CD4-positive, alpha-beta T cell treated with Interleukin-17A for 1 hour (primary cell): ENCODE measurements at places on chromosomes 4 and X.
A peak's percentile ranks its signal among the peaks of the same experiment; 100 is the strongest.

DNA sequence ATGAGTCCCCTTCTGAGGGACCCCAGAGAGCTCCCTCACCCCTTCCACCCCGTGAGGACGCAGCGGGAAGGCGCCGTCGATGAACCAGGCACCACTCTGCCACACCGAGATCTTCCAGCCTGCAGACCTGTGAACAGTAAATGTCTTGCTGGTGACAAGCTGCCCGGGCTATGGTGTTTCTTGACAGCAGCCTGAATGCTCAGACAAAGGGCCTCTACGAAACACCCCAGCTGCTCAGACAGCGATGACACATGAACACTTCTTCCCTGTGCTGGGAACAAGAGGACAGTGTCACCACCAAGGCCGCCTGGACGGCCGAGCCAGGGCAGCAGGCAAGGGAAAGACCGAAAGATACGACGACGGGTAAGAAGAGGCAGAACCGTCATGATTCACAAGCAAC, 30.6 kb upstream of the GTPBP6 start:
- no peak for DNase-seq

DNA sequence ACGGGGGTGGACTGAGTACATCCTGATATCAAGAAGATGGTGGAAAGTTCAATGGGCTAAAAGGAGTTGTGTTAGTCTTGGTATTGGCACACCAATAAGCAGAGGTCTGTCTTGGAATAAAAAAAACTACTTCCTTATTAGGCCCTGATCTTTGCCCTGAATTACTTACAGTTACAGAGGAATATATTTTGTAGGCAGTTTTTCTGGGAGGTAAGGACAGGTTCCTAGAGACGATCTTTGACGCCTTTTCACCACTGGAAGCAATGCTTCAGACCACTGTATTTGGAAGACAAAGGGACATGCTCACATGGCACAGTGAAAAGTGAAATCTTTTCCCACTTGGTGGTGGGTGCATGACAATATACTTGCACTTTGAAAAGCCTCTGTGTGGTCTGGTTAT, 618 bp upstream of the XK start:
- DNase-seq = no peak

DNA sequence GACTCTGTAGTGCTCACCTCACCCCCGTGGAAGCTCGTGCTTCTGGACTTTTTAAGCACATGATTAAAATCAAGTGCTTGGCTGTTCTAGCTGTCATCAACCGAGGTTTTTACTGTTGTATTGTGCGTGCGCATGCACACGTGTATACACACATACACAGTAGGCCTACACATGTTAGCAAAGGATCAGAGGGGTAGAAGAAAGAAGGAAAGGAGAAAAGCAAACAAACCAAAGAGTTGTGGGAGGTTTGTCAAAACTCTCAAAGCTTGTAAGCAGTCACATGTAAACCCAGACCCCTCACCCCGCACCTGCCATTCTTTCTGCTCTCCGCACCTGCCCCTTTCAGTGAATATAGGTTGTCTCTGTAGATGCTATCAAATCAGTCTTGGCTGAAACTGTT, 311.8 kb downstream of the HS3ST1 start:
- no peak for DNase-seq

DNA sequence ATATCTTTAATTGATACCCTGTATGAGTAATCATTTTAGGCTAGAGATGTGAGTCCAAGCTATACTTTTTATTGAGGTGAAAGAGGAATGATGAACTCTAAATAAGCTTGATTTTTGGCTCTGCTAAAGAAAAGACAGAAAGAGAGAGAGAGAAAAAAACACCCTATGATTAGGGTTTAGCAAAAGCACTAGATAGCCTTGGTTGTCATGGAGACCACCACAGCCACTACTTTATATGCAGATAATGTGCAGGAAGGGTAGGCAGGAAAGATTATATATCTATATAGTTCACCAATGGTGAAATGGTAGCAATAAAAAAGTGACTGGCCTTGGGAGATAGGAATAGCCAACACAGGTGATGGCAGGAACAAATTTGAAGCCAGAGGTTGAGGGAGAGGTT, 69.9 kb upstream of the CAMK2D start:
- DNase-seq = no peak

DNA sequence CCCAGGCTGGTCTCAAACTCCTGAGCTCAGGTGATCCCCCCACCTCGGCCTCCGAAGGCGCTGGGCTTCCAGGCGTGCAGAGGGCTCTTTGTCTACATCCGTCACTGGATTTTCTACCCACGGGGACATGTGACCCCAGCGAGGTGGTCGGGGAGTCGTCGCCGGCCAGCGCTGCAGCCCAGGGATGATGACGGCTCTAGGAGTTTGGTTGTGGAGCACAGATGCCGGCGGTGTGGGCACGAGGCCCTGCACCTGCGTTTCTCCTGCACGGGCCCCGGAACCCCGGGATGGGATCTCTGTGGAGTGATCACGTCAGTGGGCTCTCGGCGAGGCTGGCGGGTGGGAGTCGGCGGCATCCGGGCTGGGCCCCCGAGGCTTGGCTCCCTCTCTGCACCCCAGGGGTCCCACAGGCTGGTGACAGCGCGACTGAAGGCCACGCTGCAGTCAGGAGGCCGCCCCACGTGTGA, 9.1 kb upstream of the GTPBP6 start:
- DNase-seq = no peak

DNA sequence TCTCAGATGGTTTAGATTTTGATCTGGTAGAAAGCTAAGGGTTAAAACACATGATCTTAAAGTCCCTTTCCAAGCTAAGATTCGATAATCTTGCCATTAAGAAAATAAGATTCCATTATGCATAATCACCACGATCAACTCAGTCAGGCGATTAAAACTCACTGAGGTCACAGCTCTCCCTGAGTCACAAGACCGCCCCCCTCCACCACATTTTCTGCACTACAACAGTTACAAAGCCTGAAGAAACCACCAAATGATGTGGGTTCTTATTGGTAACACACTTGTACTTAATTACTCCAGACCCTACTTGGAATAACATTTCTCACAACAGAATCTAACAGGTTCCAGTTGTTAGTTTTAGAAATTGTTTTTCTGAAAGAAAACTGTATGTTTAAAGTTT, 62.8 kb downstream of the SH3KBP1 start:
- DNase-seq = peak; percentile 42

GRCh38 chr4:73252001-73252400, 6.6 kb downstream of the ANKRD17 start:
- no peak for DNase-seq

GRCh38 chr4:101685126-101685525, 105.4 kb upstream of the BANK1 start:
- no peak for DNase-seq

DNA sequence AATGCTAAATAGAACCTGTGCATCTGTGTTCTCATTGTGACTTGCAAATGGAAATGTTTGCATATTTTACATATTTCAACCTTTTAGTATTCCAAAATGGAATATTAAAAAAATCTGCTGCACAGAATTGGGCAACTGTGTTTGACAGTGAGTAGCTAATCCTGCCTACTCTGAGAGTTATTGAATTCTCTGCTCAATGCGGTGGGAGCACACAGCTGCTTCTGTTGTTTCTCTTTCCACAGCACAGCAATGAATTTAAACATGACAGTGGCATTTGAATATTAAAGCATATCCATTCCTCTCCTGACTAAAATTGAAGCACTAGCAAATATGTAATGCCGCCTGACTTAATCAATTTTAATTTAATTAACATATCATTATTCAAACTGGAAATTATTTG, 366.6 kb downstream of the GASK1B start:
- DNase-seq = no peak

DNA sequence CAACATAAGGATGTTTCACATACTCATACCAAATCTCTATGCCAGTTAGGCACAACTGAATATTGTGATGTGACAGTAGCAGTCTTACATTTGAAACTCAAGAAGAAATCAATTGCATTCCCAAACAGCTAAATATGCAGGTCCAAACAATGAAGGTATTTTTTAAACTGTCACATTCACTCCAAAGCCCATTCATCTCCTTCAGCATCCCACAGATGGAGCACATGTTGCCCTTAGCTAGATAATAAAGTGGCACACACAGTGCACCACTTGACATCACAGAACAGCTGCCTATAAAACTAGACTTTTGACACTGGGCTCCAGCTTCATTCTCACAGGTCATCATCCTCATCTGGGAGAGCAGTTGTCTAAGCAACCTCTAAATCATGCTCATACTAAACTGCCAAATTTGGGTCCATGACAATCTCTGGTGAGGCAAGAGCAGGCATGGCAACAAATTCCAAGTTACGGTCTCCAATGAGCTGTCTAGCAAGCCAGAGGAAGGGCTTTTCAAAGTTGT, 26.2 kb upstream of the ARHGEF6 start:
- no peak for DNase-seq
